ENCODE measurements at places on chromosomes 2 and 18.
A peak's percentile ranks its signal among the peaks of the same experiment; 100 is the strongest.

GRCh38 chr2:28653892-28654662, 97.6 kb upstream of the PPP1CB start:
- DNase-seq: no peak

DNA sequence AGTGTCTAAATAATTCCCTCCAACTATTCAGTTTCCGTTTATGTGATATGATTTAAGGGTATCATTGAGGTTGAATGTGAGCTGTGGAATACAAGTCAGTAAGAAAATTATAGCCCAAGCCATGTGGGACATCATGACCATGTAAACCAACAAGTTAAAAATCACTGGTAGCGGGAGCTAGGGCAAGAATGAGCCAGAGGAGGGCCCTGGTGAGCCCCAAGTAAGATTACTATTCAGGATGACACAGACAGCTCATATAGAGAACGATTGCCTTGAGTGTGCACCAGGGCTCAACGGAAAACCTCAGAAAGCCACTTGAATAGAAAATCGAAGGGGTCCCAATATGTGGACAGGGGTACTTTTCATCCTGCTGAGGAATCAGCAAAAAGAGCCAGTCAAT, 87.8 kb upstream of the RBMS1 start:
- no peak for DNase-seq

DNA sequence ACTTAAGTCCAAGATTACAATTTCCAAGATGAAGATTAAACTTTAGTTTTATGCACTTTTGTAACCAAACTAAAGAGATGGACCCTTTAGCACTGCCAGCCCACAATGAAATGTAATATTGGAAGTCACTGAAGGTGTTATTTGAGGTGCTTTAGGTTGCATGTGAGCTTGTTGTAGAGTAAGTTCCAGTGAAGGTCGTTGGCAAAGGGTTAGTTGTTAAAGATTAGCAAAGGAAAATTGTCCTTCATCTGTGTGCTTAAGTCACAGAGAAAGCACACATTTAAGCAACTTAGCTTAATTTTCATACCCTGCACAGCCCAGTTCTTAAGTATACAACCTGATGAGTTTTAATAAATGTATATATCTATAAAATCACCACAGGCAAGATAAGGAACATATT, 46.7 kb downstream of the MGAT5 start:
- no peak for DNase-seq

DNA sequence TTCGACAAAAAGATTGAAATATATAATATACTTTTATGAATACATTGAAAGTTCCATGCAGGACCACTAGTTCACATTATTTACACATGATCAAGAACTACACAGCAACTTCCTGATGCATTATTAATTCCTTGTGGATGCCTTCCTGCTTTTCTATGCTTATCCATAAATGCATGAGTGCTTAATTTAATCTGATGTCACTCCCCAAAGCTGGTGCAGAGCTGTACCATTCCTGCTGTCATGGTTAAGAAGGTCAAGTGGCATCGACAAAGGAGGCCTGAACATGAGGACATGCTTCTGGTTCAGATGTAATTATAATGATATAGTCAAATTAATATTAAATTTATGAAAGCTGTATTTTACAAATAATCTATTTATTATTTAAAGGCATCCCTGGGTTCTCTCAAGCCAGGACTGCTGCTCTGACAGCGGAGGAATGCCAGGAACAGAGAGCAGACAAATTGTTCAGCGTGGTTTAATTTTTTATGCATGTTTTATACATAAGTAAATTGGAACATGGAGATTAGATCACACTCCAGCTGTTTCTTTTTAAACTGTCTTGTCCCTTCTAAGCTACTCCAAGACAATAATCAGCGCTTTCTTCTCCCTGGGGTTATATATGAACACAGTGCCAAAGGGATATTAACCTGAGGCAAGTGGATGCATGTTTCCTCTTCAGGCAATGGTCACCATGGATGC, 307.3 kb upstream of the CNTNAP5 start:
- DNase-seq: no peak

DNA sequence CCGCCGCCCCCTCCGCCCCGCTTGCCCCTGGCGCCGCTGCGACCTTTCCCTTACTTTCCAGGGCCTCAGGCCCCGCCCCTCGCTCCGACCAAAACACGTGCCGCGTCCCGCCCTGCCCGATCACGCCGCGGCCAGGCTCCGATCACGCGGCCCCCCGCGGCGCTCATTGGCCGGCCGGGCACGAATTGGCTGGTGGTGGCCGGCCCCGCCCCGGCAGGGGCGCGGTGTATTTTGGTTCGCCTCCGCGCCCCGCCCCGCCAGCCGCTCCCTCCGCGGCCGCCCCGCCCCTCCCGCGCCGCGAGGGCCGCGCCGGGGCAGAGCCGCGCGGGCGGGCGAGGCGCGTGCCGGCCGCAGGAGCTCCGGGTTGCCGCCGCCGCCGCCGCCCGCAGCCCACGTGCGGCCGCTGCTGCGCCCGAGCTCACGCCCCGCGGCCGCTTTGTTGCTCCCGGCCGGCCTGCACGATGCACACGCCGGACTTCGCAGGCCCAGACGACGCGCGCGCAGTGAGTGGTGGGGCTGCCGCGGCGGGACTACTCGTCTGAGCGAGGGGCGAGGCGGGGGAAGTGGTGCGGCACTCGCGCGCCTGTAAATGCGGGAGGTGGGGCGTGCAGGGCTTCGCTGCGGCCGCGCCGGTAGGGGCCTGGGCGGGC, at the start of gene KLF11:
KLF11 (plus strand) TSS at position 295 of the 650 bp plus-strand sequence; CDS start at position 462, 167 bp downstream.
- peak; percentile 81 for DNase-seq

- DNase-seq: peak; percentile 8
These were observed 253.4 kb upstream of the ZSWIM2 start for GRCh38 chr2:187102381-187102780.

DNA sequence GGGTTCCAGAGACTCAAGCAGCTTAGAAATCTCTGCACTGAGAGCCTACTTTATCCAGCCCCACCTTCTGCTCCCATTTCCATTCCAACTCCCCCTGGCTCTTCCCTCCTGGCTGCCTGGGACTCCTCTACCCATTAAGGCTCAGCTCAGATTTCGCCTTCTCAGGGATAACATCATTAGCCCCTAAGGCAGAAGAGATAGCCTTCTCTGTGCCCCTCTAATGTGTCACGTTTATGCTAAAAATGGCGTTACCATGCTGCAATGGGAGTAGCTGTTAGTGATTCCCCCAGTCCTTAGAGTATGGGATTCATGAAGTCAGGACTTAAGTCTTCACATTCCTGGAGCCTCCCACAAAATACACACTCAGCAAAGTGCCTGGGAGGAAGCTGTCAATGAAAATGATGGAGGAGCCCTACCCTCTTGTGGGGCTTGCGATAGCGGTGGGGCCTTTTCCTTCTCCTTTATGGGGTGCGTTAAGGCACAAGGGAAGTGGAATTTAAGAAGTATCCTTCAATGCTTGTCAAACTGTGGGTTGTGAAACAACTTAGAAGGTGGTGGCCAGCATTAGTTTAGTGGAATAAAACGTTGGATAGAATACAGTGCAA, 144.7 kb upstream of the COPS8 start:
- DNase-seq: no peak

DNA sequence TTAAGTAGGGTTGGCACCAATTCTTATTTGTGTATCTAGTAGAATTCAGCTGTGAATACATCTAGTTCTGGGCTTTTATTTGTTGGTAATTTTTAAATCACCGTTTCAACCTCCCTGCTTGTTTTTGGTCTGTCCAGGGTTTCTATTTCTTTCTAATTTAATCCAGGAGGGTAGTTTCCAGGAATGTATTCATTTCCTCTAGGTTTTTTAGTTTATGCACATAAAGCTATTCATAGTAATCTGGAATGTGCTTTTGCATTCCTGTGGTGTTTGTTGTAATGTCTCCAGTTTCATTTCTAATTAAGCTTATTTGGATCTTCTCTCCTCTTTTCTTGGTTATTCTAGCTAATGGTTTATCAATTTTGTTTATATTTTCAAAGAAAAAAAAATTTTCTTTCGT, 1361.8 kb upstream of the DDX18 start:
- DNase-seq: peak; percentile 2

- DNase-seq: no peak
These were observed 54.7 kb downstream of the SLC66A2 start for GRCh38 chr18:79896738-79897137.

DNA sequence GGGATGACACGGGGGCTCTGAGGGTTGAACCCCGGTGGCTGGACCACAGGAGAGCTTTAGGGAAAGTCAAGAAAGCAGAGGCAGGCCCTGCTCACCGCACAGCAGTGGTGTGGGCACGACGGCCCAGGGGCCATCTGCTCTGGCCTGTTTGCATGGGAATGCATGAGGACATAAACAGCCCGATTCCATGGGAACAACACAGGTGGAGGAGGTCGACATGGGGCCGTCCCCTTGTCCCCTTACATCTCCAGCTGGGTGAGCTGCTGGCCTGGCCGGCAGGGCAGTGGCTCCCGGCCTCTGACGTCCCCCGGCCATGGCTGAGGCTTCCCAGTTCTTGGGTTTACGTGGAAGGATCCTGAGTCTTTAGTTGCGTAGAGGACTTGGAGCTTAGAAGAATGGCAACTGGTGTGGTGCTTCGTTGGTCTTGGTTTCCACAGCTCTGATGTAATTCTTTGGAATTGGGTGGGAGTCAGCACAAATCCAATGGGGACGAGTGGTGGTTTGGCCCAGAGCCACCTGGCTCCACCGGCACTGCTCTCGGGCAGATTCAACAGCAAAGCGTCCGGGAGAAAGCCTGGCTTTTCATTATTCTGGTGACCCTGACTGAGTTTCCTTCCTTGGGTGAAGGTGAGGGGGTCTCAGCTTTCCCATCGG, 98.3 kb upstream of the HDAC4 start:
- DNase-seq: peak; percentile 60

- no peak for DNase-seq
These were observed 27.4 kb upstream of the CATIP start for GRCh38 chr2:218329027-218329825.

GRCh38 chr2:106607371-106607770, 120.2 kb downstream of the CD8B2 start:
- no peak for DNase-seq

DNA sequence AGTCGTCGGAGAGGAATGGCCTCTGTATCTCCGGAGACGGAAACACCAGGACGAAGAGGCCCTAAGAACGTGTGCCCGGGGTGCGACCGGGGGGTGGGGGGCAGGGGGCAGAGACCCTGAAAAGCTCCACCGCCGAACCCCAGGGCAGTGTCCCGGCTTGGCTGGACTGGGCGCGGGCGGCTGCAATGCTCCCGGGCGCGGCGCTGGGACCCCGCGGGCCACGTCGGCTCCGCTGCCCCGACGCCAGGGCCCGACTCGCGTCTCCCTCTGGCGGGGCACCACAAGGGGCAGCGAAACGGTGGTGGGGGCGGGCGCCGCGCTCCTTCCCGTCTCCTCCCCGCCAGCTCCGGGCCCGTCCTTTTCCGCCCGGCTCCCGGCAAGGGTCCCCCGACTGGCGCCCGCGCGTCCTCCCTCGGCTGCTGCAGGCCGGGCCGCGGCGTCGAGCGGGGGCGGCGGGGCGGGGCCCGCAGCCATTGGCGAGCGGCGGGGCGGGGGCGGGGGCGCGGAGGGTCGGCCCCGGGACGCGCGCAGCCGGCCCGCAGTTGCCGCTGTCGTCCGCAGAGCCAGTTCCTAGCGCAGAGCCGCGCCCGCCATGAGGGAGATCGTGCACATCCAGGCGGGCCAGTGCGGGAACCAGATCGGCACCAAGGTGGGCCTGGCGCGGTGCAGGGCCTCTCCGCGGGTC, at the start of gene TUBB6:
TUBB6 (plus strand) TSS at position 541 of the 685 bp plus-strand sequence; CDS start at position 593, 52 bp downstream.
- peak; percentile 80 for DNase-seq

DNA sequence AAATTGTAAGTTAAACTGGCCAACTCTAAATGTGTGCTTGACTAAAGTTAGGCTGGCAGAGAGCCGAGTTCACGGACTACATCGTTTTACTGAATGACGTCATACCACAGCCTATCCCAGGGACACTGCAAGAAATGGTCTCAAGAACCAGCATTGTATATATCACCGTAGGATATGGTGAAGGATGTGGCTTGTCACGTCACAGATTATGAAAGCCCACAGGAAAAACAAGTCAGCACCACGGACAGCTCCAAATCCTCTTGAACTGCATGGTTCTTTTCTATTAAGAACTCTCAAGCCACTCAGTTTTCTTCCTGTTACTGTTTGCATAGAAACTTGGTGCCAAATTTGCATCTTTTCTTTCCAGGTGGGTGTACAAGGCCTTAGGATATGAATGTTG, 85.1 kb upstream of the ACAA2 start:
- peak; percentile 76 for DNase-seq

- no peak for DNase-seq
These were observed 28.9 kb downstream of the TOGARAM2 start for GRCh38 chr2:29009711-29010677.

GRCh38 chr2:172370821-172371455, 56.4 kb upstream of the ITGA6 start:
- DNase-seq: no peak

DNA sequence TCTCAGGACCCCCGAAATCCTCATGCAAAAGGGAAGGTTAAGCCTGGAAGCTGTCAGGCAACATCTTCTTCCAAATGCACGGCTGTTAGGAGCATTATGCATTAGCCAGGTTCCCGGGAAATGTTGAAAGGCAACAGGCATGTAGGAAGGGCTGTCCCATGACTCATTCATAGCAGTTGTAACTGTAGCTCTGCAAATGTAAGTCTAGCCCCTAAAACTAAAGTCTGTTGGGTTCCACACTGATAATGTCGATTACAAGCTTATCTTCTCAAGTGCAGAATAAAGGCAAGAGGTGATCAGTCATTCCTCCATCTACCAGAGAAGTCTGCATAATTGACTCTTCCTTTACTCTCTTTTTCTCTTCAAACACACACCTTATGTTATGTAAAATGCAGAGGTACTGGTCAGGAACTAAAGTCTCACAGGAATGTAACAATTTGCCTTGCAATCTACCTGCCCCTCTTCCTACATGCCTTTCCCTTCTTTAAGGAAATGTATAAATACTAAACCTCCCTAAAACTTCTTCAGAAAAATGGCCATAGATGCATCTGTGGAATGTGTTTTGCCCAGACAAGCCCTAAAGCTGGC, 99.8 kb downstream of the AKAIN1 start:
- DNase-seq: no peak

DNA sequence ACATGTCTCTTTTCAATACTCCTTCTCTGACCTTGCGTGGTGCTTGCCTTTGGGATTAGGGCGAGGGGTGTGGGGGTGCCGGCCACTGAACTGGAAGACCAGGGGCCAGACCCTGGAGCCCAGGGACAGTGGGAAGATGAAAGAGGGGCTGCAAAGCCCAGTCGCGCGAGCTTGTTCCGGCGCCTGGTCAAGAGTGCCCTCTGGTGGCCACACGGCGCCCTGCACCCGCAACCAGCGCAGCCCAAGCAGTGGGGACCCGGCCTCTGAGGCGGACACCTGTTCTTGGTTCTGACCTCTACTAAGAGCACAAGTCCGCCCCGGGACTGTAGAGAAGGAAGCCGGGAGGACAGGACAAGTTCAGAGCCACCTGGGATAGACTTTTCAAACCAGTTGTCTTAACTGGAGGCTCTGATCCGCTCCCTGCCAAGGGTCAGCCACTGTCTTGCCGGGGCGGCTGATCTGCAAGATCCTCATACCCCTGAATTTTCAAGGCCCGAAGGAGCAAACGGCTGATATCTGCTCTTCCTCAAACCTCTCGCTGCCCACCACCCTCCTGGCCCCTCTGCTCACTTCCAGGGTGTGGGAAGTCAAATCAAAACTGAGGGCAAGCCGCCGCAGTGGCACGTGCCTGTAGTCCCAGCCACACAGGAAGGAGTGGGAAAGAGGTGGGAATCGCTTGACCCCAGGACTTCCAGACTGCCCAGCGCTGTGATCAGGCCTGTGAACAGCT, 14.9 kb upstream of the MSH6 start:
- peak; percentile 48 for DNase-seq

- DNase-seq: peak; percentile 50
These were observed 73.6 kb downstream of the CD226 start for GRCh38 chr18:69874058-69874457.

- DNase-seq: no peak
These were observed 58.1 kb upstream of the OTX1 start for GRCh38 chr2:62992561-62992960.

GRCh38 chr2:180966378-180966777, 14.0 kb upstream of the UBE2E3 start:
- DNase-seq: no peak

Measured in fibroblast of lung (primary cell).